Effector memory CD8-positive, alpha-beta T cell (primary cell): ENCODE measurements at places on chromosomes 1 and 21.

GRCh38 chr1:10283318-10283984 is 73.1 kb downstream of the KIF1B start:
- no peak for DNase-seq

DNA sequence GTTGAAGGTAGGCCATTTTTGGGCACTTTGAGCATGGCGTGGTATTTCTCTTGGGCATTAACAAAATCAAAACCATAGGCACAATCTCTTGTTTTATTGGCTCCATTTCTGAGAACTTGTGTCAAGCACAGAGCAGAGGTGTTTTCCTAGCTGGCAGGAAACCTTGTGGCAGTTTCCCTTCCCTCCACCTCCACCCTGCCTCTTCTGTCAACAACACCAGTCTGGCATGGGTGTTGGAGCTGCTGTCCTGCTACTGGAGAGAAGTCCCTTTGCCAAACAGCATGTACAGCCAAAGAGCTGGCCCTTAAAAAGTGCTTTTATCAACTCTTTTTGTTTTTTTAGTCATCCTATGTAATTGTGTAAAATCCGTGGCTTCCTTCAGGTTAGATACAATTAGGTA is 16.0 kb downstream of the ATP1A1 start:
- no peak for DNase-seq

DNA sequence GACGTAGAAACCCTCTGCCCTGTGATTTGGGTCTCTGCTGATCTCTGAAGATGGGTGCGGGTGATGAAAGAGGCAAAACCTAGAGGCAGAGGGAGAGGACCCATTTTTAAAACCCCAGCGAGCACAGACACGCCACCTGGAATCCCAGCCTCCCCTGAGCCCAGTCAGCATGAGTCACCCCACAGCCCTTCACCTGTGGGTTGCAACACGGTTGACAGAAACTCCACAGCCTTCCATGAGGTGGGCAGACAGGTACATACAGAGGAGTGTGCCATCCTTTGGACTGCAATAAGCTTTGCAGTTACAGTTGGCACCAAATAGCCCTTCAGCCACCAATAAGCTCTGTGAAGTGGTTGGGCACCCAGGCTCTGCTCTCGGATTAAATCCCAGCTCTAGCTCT is 2.1 kb upstream of the GRHL3 start:
- no peak for DNase-seq

DNA sequence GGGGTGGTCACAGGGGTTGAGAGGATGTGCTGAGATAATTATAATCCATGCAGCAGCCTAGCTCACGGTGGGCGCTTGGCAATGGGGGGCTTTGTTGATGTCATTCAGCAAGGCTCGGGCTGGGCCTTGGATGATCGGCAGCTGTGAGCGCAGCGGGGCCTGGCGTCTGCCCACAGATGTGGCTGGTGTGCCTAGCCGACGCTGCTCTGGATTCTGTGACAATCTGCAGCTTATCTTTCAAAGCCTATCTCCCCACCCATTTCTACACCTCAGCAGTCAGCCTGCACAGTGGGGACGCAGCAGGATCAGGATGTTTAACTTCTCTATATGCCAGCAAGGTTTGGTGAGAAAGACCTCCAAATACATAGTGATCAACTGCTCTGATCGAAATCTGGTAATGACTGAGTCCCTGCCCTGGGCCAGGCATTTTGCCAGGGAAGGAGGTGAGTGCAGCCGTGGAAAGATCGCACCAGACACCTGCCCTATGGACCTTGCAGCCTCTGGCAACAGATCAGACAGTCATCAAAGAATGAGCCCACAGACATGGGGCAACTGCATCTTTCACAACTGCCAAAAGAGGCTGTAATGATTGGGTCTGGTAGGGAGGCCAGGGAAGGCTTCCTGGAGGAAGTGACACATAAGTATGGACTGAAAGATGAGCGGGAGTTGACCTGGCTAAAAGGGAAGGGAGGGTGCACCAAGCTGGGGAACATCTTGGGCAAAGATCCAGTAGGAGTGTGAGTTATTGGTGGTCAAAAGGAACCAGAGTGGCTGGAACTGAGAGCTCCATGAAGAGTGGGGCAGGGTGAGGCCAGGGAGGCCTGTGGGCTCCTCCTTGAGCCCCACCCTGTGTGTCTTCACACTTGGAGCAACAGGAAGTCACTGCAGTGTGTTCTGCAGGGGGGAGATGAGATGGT is 35.3 kb downstream of the EPHB2 start:
- DNase-seq, result no peak

DNA sequence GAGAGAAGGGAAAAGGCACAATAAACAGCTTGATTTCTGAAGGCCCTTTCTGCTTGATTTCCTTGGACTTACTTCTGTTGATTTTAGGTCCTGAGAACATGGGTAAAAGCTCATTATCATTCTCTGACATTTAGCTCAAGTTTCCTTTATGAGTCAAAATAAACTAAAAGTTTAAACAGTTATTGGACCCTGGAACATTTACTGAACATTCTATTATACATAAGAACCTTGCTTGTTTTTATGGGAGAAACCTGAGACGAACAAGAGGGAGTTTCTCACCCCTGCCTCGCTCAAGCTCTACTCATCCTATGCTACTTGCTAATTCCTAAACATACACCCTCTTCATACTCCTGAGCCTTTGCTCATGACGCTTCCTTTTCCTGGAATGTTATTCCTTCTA is 538.3 kb upstream of the PKN2 start:
- no peak for DNase-seq

GRCh38 chr1:119141020-119141424 is 569 bp upstream of the WARS2 start:
- peak; percentile 15 for DNase-seq

DNA sequence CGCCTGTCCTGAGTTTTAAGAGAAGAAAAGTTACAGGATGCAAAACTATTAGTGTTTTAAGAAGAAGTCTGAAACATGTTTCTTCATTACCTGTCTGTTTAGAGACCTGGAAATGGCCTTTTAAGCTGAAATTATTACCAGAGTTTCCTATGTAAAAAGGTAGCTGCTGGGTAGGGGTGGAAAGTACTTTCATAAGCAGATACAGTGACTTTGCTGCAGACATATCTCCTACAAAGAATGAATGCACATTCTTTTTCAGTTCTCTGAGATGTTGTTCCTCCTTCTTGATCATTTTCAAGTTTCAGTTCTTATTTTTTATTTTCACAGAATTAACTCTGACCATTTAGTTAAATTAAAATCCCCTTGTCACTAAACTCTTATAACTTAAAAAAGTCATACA is 1329.6 kb downstream of the KCNT2 start:
- no peak for DNase-seq

DNA sequence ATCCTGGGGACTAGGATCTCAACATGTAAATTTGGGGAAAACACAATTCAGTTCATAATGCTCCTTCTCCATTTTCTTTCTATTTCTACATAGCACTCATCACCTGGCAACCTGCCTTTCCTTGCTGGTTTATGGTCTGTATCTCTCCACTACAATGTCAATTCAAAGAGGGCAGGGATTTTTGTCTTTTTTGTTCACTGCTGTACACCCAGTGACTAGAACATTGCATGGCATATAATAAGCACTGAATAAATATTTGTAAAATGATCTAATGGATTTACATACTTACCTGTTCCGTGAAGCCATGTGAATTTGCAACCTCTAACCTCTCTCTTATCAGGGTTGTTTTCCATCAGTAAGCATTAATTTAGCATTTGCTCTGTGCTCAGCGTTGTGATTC is 27.4 kb upstream of the TBX15 start:
- DNase-seq, result no peak

DNA sequence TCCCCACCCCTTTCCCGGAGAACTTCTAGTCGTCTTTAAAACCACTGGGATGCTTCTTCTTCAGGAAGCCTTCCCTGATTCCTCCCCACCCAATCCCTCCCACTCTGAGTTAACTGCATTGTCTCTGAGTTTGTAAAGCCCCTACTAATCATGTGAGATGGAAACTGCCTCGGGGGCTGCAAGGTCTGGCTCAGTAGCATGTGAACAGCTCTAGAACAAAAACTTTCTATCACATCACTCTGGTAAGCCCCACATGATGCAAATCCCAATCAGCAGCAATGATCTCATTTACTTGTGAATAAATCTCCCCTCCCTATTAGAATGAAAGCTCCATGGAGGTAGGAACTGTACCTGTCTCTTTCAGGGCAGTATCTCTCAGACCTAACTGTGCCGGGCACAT is 141.0 kb upstream of the JUN start:
- DNase-seq, result no peak

GRCh38 chr1:201599548-201599947 is 60.6 kb downstream of the NAV1 start:
- no peak for DNase-seq

DNA sequence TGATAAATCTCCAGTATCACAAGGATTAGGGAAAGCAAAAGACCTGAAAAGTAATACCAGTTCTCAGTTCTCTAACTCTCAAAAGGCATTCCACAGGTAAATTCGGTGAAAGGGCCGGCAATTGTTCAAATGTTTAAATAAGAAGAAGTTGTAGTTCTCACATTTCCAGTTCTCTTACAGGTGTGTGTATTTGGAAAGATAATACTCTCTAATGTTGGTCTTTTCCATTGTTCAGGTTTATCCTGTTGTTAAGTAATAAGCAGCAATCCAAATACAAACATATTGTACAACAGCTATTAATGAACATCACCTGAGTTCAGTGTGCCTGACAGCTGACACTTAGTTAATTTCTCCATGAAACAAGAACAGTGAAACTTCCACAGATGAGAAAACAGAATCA is 13.2 kb upstream of the PRKAB2 start:
- DNase-seq, result no peak

DNA sequence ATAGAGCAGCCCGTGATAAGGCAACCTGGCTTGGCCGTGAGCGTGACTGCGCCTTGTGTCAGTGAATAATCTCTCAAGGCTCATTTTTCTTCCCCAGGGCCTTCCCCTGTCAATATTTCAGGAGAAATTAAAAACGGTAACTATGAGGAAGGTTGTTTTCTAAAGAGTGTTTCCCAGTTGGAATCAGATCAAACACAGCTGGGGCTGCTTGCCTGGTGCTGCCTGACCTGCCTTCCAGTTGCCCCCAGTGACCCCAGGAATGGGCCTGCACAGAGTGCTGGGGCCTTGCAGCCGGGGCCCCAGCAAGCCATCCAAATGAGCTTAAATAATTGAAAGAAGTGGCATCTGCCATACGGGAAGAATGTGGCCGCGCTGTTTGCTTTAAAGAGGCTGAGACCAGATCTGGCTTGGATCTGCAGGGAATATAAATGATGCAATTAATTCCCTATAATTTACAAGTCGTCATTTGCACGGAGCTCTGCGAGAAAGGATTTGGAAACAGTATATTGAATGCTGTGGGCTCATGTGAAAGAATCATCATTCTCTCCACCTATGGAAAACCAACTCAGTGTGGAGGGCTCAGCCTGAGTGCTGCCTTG is 203.9 kb downstream of the C1orf94 start:
- DNase-seq, result no peak

DNA sequence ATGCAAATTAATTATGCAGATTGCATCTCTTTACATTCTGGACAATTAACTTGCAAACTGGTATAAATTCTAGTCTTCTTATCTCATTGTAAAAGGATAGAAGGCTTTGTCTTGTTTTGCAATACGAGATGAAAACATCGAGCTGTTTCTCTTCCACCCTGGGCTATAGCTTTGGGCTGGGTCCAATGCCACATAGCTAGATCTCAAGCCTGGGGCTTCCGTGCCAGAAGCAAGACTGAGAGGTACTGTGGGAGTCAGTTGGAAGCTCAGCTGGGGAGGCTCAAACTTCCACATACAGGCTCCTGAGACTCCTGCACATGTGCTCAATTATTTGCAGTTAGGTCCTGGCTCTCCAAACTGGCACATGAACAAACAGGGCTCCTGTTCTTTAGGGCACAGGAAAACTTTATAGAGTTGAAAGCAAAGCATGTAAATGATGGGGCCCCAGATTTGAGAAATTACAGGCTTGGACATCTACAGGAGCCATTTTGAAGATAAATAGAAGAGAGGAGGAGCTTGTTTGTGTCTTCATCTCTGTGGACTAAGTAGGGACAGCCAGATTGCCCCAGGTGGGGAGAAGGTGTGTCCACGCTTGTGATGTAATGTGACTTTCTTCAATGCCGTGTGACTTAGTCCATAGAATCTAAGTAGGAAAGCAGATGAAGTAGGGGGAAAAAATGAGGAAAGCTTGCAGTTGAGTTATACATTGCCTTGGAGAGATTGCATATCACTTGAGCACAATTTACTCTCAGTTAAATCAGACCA is 65.9 kb upstream of the SIPA1L2 start:
- no peak for DNase-seq

- DNase-seq, result no peak
These were observed 18.0 kb downstream of the PFKL start for GRCh38 chr21:44317871-44318270.

DNA sequence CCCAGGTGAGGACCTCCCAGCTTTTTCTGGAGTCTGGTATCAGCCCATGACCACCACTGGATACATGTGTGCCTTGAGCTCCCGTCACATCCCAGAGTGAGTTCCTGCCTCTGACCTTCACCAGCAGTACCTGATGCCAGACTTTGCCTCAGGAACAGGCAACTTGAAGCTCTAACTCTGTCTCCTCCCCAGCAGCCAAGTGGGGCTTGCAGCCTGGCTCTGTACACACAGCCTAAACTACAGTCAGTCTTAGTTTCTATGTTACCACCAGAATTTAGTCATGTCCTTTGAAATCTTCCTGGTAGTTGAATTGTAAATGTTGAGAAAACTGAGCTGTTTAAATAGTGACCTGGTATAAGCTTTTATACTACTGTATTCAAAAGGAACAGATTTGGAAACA is 206.5 kb downstream of the LRRC40 start:
- no peak for DNase-seq

GRCh38 chr1:172322219-172323061 is 98.0 kb upstream of the C1orf105 start:
- no peak for DNase-seq

DNA sequence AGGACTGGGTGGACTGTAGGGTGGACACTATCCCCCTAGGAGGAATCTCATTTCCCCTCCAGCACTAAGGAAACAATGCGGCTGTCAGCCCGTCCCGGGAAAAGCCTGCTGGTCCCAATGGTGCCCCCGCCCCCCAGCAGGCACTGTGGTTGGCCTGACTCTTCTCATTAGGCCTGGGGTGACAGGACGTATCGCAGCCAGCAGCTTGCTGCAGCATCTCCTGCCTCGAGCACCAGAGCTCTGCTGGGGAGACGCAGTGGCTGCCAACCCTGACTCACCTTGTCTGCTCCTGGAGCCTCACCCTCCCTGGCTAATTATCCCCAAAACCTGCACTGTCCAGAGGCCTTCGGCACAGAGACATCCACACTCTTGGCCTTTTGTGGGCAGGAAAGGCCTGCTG is 115.1 kb upstream of the GJB5 start:
- no peak for DNase-seq

DNA sequence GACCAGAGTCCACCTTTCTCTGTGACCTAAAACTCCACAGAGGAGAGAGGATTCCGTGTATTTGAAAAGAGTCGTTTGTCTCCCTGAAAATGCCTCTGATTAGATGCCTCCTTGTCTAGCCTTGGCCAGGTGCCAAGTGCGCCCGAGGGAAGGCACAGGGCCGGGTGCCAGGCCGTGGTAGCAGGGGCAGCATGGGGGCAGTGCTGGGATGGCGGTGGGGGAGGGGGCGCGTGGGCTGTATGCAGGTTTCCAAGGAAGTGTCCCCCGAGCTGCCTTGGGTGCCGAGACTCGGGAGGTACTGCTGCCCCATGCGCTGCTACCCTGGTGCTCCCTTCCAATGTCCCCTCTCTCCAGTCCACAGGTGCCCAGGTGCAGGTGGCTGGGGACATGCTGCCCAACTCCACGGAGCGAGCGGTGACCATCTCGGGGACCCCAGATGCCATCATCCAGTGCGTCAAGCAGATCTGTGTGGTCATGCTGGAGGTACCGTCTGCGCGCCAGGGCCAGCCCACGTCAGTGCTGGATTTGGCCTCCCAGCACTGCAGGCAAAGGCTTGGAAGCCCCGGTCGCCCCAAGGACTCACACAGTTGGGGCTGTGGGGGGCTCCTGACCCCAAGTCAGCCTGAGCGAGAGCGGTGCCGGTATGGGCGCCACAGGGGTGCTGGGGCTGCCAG is 70.9 kb upstream of the COL6A1 start:
- DNase-seq, result no peak
